Sciatic nerve (tissue), 2 donors: ENCODE measurements at places on chromosomes 11 and 22. TPM values are rescaled to one million over a fixed set of nuclear protein-coding genes. Genes with fewer than 3 reads are reported as not detected.
A peak's percentile ranks its signal among the peaks of the same experiment; 100 is the strongest.

OR51S1 gene
- not detected for total RNA-seq

SLC29A2 gene
- 2.3 TPM for total RNA-seq

HBG2 gene
- total RNA-seq = 6.1 TPM

ASRGL1 gene
- 17.0 TPM for total RNA-seq

CRYBB3 gene
- not detected for total RNA-seq

CDC45 gene
- total RNA-seq = not detected

GLB1L2 gene
- 1.6 TPM for total RNA-seq

MS4A6A gene
- total RNA-seq = 87.6 TPM

PRG3 gene
- total RNA-seq = not detected

FAT3 gene
- total RNA-seq = 2.2 TPM

SGSM1 gene
- 2.9 TPM for total RNA-seq

LIF gene
- 3.2 TPM for total RNA-seq

TBC1D10A gene
- 29.4 TPM for total RNA-seq

IL17REL gene
- total RNA-seq = not detected

C11orf21 gene
- total RNA-seq = 3.1 TPM

DNA sequence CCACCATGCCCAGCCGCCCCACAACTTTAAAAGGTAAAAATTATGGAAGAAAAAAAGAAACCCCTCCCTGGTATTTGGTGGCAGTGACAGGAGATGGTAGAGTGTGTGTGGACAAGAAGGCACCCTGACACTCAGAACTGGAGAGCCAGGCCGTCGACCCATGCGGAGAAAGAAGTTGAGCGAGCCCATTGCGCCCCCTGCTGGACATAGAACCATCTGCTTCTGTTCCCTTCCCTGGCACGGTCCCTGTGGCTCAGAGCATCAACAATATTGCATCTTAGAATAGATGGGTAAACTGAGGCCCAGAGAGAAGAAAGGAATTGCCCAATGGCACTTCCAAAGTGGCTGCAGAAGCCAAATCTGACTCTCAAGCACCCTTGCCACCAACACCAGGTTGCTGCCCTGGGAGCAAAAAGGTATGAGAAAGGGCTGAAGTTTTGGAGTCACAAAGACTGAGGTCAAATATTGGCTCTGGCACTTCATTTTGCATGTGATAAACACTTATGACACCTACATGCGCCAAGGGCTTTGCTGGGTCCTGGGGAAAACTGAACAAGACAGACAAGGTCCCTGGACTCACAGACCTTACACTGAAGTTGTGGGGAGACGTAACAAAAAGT lies 8.6 kb downstream of the MRPL11 start:
- DNase-seq = peak; percentile 80

DNA sequence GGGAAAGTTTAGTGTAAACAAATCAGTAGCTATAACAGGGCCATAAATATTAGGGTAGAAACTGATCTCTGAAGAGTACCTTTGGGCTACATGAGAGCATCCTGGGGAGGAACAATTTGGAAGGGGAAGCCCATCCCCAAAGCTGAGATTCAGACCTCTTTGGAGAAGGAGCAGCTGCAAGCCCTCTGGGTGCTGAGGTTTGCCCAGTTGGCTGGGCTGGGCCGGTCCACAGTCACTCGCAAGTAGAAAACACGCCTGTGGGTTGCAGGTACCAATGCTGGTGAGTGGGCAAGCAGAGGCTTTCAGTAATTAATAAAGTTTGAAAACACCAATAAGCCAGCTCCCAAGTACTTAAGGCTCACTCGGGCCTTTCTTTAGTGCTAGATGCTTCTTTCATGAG lies 124.5 kb downstream of the ARHGAP8 start:
- DNase-seq = no peak

- DNase-seq = peak; percentile 82
These were observed 55.3 kb downstream of the TRMU start for GRCh38 chr22:46390652-46391301.

GRCh38 chr11:12897390-12897789 lies 111.7 kb upstream of the RASSF10 start:
- no peak for DNase-seq

DNA sequence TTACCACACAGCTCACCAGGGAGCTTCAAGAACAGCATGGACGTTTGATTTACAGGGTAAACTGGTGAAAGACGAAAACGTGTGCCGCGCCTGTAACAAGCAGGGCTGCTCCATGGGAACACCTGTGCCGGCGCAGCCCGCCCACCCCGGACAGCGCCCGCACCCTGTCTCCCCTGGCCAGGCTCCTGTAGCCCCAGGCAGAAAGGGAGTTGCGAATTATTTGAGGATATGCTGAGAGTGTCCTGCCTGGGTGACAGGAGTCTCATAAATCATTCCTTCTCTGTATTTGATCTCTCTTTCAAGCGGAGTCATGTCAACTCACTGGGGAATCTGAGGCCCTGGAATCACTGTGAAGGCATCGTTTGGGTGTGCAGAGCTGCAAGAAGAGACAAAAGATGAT lies 804.3 kb downstream of the OPCML start:
- no peak for DNase-seq

DNA sequence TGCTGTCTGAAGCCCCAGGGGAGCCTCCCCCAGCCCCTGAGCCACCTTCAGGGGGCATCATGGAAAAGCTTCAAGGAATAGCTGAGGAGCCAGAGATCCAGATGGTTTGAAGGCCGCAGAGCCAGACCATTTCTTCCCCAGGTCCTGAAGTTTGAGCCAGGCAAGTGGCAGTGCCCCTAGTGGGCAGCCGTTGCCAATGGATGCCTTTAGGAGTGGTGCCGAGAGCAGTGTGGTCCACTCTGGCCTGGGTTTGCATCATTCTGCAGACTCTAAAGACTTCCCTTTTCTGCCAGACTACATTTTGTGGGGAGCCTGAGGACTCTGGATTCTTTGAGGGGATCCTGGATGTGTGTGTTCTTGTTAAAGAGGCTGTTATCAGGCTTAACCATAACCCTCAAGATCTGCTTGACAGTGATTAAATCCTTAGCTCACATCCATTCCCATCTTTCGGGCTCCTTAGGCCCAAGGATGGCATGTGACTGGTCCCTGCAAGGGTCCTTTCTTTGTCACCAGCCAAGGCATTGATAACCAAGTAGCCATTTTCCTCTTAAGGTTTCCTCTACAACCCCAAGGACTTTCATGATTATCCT lies 13.1 kb downstream of the HINFP start:
- no peak for DNase-seq

DNA sequence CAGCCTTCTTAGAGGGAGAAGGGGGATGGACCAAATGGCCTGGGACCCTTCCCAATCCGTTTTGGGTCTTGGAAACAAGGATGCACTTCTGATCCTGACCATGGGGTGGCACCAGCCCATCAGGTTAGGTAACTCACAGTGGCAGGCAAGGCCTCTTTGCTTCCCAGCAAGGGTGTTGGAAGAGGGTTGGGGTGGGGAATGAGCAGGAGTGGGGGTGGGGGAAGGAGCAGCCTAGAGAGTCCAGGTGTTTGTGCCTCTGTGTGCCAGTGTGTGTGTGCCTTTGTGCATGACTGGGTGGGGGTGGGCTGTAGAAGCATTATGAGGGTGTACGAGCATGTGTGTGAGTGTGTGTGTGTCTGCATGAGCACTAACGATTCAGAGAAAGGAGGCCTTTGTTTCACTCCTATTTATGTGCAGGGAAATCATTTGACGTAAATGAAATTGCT lies 213.1 kb downstream of the INSC start:
- DNase-seq = peak; percentile 77

DNA sequence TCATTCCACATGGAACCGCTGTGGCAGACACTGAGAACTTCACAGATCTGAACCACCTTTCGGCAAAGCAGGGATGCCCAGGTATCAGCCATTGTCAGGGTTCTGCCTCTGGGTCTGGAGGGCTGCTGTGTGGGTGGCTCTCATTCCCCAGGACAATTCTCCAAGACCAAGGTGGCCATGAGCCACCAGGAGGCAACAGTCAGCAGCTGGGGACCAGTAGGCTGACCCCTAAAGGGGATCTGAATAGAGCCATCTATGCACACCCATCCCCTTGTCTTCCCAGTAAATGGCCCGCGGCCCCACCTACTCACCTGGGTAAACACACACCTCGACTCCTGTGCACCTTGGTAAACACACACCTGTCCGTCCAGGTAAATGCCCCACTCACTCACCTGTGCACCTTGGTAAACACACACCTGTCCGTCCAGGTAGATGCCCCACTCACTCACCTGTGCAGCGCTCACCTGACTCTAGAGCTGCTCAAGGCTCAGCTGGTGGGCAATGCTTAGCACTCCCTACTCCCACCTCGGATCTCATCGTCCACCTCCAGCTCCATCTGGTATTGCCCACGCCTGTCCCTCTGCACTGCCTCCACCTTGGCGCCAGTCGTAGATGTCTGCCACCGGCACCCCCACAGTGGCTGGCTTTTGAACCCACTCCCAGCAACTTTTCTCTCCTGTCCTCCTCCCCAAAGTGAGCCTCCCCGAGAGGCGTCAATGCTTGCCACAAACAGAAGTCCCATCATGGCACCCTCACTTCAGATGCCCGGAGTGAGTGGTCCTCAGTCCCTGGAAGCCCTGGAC lies 10.2 kb downstream of the SLC25A1 start:
- DNase-seq = no peak

DNA sequence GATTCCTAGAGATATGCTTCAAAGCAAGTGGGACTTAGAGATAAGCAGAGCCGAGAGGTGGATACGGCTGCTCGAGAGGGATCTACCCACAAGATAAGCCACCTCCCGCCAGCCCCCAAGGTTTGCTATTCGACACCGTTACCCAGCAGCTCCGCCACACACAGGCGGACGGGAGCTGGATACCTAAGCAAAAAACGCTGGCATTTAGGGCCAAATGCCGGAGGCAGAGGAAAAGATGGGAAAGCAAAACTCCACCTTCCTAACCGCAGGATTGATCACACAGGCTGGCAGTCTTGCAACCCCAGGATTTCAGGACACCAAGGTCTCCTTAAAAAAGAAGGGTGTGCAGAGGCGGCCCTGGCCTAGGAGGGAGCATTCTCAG lies 709 bp downstream of the FTH1 start:
- DNase-seq = peak; percentile 64

DNA sequence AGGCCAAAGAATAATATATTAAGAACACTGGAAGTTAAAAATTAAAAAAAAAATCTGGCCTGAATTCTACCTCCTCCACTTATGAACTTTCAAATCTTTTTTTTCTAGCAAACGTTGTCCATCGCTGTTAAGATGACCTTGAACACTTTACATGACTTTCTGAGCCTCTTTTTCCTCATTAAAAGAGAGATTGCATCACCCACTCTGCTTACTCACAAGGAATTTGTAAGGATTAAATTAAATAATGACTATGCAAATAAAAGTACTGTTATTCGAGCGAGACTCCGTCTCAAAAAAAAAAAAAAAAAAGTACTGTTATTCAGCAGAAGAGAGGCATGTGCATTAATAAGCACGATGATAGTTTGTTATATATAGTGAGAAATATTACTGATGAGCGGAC lies 285.1 kb upstream of the CCDC90B start:
- no peak for DNase-seq

- DNase-seq = no peak
These were observed 64.2 kb downstream of the MICAL2 start for GRCh38 chr11:12174477-12175143.

DNA sequence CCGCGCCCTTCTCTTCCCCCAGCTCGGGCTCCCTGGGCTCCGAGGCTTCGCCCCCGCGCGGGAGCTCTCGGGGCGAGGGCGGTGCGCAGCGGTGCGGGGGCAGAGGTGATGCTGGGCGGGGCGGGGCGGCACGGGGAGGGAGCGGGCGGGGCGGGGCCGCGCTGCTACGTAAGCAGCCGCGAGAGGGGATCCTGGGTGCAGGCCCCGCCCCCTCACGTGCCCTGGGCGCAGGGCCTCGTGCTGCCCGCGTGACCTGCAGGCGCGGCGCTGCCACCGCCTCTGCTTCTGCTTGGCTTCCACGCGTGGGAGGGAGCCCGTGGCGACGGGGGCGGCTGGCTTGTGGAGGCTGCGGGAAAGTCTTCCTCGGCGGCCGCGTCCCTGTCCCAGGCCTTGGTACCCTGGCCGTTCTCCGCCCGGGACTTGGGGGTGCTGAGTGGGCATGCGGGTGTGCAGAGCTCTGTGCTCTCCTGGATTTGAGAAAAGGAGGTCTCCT lies 132.6 kb upstream of the HSD17B12 start:
- no peak for DNase-seq

DNA sequence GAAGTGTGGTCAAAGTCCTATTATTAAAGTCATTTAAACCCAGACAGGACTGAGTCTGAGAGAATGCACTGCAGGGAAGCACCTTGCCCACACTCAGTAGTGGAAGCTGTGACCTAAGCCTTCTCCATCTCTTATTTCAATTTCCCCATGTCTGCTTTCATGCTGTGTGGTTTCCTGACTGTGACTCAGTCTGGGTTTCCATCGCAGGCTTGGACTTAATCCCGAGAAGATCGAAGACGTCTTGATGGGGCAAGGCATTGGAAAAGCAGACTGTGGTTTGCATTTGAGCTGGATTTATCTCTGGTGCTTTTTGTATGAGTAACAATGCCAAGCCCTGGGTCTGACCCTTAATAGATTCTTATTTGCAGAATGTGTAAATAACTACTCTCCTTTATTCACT lies 238.9 kb downstream of the NTM start:
- DNase-seq = no peak

- DNase-seq = no peak
These were observed 26.5 kb downstream of the MED15 start for GRCh38 chr22:20533879-20534265.

- no peak for DNase-seq
These were observed 568.9 kb downstream of the LUZP2 start for GRCh38 chr11:25065746-25066145.

GRCh38 chr11:36452961-36453360 lies 57.1 kb downstream of the TRAF6 start:
- no peak for DNase-seq

DNA sequence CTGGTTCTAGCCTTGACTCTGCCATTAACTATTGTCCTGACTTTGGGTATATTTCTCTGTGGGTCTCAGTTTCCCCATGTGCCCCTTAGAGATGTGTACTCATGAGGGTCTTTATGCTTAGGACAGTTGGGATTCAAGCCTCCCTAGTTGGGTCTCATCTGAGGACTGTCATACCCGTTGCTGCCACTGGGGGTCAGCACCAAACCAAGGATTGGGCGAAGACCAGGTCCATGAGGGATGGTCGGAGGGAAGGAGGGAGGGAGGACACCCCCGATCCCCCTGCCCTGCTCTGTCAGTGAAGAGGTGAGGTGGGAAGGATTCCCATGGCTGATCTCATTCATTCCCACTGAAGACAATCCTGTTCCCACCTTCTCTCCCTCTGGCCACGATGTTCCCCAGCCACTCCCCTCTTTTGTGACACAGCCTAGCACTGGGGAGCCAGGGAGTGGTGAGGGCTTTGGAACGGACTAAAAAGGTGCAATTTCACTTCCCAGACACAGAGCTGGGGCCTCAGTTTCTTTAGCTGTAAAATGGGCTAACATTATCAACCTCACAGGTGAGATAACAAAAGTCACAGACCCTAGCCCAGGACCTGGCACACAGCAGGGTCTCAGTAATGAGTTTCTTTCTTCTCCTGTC lies 12.4 kb upstream of the KLHL35 start:
- peak; percentile 90 for DNase-seq

GRCh38 chr11:14224395-14224794 lies 134.6 kb downstream of the RRAS2 start:
- DNase-seq = no peak

- DNase-seq = no peak
These were observed 29.0 kb upstream of the ADORA2A start for GRCh38 chr22:24398409-24398808.
